ENCODE measurements at places on chromosomes 16 and 17.

DNA sequence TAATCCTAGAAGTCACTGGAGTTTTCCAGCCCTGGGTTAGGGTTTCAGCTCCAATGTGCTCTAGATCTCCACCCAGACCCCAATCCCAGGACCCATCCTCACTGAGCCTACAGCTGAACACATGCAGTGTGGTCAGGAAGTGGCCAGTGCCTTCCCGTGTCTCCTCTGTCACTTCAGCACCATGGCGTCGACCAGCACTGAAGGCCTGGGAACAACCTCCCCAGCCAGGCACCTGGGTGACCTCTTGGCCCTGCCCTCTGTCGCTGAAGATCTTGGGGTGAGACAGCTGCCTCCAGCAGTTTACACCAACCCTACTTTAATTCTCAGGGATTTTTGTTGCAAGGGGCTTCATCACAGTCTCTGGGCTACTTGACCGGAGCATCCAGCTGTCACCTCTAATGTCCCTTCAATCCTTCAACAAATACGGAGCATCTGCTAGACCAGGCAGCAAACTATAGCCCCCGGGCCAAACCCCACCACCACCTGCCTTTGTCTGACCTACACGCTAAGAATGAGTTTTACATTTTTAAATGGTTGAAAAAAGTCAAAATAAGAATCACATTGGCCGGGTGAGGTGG is 18.0 kb upstream of the GSG1L start:
- DNase-seq = no peak

GRCh38 chr16:70472786-70473433 is 18.5 kb downstream of the FCSK start:
- no peak for DNase-seq

GRCh38 chr17:82839617-82840292 is at the start of gene ZNF750:
Gene ZNF750 (minus strand): TSS chr17:82840022. CDS start chr17:82832454, 7,568 bp downstream.
- DNase-seq = no peak

GRCh38 chr17:63550817-63551639 is 751 bp downstream of the DCAF7 start:
- DNase-seq = no peak

- DNase-seq = no peak
Measured at GRCh38 chr16:10577305-10578202, 2.8 kb downstream of the EMP2 start.

DNA sequence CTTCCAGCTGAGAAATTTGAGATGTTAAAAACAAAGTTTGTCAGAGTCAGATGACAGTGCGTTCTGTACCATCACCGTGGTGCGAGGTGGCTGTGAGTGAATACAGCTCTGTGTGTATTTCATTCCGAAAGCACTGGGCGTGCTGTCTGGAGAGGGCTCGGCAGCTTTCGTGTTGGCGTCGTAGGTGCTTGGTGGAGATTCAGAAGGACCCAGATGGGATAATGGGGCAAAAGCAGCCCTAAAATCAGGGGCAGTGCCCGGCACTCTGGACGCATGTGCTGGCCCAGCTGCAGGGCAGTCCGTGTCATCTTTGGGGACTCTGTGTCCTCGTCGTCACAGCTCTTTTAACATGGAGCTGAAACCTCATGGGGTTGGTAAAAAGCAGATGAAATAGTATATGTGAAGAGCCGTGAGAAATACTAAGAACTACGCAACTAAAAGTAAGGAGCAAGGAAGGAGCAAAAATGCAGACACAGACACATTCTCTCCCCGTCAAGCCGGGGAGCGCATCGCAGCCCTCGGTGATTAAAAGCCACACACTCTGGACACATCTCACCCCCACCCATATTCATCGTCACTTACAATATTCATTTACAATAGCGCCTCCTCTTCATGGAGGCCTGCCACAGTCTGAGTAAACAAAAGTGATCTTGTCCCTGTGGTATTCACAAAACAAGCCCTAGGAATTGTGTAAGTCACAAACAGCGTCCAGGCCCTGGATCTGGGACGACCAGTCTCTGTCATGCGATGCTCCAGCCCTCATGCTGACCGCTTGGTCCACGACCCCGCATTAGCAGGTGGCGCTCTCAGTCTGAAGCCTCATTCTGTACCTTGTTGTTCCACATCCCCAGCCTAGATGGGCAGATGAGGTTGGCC is 206.7 kb downstream of the RPTOR start:
- DNase-seq = no peak

- DNase-seq = peak; percentile 57
Measured at GRCh38 chr16:84726079-84726668, 26.4 kb downstream of the USP10 start.

GRCh38 chr17:46995841-46996571 is 17.0 kb upstream of the RPRML start:
- no peak for DNase-seq

- DNase-seq = no peak
Measured at GRCh38 chr17:77706938-77707337, 251.6 kb upstream of the TNRC6C start.

- DNase-seq = no peak
Measured at GRCh38 chr17:74244548-74244947, 29.5 kb upstream of the DNAI2 start.

- DNase-seq = no peak
Measured at GRCh38 chr17:60231691-60232090, 81.9 kb downstream of the CA4 start.

DNA sequence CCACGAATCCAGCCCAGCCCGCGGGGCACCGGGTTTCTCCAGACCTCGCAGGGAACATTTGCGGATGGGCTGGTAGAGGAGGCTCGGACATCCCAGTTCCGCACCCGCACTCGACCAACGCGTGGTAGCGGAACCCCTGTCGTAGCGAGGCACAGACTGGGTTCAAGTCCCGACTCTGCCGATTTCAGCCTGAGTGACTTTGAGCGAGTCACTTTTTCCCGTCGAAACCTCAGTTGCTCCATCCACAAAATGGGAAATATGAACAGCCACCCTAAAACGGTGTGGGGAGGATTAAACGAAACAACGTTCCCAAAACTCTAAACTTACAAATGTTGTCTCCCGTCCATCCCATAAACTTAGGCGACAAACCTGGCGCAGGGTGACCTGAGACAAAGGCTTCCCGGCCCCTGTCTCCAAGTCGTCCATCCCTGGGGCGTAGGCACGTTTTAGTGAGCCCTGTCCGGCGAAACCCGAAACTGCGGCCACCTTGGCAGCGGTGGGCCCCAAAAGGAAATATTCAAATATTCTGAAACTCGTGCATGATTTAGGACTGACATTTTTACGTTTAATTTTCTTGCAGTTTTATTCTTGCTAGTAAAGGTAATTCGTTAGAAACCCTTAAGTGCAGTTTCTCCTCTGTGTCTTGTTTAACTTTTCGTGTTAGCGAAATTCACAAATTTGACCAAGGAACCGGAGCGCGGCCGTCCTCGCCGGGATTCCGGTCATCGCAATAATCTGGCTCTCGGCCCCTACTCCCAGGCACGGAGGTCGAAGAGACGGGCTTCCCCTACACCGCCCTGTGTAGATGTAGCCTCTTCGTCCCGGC is 1.9 kb upstream of the MLLT6 start:
- DNase-seq = no peak

DNA sequence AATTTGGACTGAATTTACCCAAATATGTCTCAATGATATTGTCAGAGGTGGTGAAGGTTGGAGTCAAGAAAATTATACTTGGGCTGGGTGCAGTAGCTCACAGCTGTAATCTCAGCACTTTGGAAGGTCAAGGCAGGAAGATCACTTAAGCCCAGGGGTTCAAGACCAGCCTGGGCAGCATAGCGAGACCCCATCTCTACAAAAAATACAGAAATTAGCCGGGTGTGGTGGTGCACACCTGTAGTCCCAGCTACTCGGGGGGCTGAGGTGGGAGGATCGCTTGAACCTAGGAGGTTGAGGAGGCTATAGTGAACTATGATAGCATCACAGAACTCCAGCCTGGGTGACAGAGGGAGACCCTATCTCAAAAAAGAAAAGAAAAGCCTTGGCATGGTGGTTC is 40.9 kb downstream of the LAT start:
- no peak for DNase-seq

DNA sequence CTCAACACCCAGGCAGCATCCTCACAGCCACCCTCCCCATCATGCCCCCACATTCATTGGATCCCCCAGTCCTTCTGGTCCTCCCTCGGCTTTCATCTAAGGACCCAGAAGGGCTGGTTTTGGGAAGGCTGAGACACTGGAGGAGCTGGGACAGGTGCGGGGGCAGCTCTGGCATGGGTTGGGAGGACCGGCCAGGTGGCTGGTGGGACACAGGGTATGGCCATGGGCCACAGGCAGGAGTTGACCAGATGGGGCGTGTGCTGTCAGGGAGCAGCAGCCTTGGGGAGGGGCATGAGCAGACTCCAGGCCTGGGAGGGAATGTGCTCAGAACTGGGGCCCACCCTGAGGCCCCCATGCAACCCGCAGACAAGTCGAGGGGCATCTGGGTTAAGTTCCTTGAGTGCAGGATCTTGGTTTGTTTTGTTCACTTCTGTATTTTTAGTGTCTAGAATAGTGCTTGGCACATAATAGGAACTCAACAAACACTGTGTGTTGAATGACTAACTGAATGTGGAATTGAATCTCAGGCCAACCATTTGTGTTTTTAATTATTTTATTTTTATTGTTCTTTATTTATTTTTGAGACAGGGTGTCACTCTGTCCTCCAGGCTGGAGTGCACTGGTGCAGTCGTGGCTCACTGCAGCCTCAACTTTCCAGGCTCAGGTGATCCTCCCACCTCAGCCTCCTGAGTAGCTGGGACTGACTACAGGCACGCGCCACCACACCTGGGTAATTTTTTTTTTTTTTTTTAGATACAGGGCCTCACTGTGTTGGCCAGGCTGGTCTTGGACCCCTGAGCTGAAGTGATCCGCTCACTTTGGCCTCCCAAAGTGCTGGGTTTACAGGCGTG is 5.6 kb downstream of the P2RX1 start:
- no peak for DNase-seq

- no peak for DNase-seq
Measured at GRCh38 chr17:5619088-5619740, 34.9 kb upstream of the NLRP1 start.

DNA sequence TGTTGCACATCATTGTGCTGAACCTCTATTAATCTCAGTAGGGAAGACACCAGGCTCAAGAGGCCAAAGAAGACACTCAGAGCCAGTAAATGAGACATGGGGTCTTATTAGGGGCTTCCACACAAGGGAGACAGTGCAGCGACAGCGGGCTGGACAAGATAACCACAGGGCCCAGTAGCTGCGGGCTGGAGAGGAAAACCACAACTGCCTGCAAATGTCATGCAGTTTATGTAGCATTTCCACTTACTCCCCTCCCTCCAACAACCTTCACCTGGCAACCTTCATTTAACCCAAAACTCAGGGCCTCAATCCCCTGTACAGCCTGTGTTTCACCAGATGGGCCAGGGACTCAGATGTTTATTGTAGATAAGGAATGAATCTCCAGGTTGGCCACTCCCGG is 185.6 kb downstream of the UTP18 start:
- no peak for DNase-seq

All from stimulated activated CD8-positive, alpha-beta memory T cell treated with anti-CD3 and anti-CD28 coated beads, Interleukin-7, amount 100 ng/mL, for 1 hour (primary cell).